ENCODE measurements at places on chromosomes 6 and 20.

DNA sequence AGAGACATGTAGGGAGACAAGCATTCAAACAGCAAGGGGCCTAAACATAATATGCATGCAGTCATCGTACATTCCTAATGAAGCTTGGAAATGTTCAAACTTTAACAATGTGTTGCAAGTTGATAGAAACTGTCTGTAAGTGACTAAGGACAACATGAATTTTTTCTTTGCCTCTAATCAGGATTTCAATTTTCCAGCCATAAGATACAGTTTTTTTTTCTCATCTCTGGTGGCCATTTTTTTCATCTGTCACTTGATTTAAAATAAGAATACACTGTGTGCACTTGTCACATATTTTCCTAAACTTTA lies 22.2 kb upstream of the MTRF1L start:
- no peak for DNase-seq

DNA sequence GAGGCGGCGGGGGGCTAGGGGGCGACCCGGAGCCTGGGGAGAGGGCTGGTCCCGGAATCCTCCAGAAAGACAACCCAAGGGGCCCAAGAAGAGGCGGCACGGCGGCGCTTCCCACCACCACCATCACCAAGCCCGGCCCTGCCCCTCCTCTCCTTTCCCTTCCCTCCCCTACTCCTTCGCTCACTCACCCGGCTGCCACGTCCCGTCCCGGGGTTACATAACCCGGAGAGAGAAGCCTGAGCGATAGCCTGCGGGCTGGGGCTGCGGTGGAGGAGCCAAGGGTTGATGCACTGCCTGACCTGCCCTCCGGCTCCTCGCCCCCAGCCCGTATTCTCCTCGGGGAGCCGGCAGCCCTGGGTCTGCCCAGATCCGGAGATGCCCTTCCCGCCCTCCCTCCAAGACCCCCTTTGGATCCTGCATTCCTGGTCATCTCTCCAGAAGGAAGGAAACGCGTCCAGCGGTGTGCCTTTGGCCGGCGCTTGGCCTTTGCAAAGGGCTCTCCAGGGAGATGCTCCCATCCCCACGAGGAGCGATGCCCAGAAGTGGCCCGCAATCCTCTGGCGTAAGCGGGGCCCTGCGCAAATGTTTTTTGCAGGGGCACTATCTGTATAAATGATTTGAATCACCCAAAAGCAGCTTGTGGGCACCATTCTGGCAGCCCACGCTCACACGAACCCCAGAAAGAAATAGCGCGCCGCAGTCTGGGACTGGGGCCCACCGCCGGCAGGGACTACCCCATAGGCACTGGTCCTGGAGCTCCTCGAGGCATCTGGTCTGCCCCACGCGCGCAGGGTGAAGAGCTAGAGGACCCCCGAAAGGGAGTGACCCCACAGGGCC lies 4.6 kb upstream of the CPXM1 start:
- no peak for DNase-seq

DNA sequence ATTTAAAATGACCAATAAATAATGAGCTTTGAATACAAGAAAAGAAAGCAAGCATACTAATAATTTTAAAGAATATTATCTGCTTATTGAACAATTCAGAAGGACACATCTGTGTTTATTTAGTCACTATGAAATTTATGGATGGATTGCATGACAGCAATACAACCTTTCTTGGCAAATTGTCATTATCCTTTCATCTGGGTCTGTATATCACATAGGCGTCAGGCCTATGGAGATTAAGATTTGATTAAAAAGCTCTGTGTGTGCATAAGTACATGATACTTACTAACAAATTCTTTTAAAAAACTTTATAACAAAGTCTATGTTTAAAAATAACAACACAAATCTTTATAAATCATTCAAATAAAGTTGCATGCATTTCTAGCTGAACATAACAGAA lies 1394.4 kb downstream of the KHDRBS2 start:
- no peak for DNase-seq

DNA sequence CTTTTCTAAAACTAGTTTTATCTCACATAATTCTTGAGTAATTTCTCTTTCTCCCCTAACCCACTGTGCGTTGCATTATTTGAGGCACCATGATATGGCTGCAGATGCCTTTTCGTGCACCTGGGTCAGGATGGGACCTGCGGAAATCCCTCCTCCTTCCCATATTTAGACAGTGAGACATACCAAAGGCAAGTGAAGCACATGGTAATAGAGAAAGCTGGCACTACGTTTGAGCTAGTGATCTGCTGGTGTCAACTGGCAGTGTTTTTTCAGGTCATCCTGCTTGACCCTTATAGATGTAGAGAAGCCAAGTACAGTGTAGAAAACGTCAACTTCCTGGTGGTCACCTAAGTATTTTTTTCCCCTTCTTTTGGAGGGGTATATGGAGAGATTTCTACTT lies 71.7 kb downstream of the FOXO3 start:
- no peak for DNase-seq

- no peak for DNase-seq
Observed at GRCh38 chr20:41350408-41350962, 9.9 kb downstream of the LPIN3 start.

DNA sequence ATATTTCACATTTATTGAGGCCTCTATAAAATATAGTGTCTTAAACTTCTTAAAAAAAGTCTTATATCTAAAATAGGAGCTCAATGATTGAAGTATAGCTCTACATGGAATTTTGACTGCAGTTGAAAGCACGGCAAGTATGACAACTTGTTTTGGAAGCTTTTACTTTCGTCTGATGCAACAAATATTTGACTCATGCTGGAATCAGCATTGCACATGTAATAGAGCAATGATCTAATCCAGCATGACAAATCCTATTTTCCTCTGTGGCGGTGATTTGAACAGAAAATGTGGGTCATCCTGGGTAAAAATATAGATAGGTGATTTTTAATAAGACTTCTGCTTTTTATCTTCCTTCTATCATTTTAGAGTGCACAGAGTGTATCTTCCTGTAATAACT lies 111.6 kb downstream of the TINAG start:
- no peak for DNase-seq

DNA sequence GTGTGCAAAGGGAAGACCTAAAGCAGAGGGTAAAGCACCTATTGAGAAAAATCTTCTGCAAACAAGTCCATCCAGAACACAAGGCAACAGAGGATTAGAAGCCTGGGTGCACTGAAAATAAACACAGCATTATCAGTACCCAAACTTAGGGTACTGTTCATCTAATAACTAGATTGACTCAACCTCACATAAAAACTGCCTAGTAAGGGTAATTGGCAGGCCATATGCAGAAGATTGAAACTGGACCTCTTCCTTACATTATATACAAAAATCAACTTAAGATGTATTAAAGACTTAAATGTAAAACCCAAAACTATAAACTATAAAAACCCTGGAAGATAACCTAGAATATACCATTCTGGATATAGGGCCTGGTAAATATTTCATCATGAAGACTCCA lies 91.2 kb upstream of the SIRPG start:
- no peak for DNase-seq

GRCh38 chr6:83226517-83226916 lies 33.4 kb downstream of the RWDD2A start:
- no peak for DNase-seq

- no peak for DNase-seq
Observed at GRCh38 chr6:112188906-112189305, 65.5 kb downstream of the LAMA4 start.

DNA sequence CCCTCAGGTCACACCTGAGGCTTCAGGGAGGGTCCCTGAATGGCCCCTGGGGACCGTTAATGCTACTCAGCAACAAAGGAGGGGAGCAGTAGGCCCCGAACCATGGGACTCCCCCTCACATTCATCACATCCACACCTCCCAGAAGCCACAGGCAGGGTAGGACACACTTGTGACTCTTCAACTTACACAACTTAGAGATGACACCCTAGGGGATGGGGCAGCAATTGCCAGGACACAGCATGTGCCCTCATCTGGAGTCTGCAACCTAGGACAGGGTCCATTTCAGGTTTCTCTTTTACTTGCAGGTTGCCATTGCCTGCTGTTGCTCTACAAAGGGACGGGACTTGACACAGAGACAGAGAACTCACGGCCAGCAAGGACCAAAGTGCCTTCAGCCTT lies 770 bp downstream of the ULBP3 start:
- DNase-seq: no peak

DNA sequence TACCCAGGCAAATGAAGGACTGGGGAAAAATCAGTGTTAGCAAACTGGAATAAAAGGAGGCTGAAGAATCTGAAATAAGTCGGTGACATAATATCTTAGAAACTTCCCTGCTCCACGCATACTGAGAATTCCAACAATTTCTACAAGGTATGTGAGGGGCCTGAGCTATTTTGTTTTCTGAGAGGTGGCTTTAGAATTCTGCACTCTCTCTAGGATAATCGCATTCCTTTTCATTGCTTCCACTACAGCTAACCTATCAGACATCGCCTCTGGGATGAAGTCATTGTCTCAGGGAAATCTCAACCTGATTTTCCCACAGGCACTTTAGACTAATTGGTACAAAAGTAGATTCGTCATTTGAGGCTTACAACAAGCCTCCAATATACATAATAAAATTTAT lies 740.8 kb downstream of the PHF3 start:
- DNase-seq: no peak

DNA sequence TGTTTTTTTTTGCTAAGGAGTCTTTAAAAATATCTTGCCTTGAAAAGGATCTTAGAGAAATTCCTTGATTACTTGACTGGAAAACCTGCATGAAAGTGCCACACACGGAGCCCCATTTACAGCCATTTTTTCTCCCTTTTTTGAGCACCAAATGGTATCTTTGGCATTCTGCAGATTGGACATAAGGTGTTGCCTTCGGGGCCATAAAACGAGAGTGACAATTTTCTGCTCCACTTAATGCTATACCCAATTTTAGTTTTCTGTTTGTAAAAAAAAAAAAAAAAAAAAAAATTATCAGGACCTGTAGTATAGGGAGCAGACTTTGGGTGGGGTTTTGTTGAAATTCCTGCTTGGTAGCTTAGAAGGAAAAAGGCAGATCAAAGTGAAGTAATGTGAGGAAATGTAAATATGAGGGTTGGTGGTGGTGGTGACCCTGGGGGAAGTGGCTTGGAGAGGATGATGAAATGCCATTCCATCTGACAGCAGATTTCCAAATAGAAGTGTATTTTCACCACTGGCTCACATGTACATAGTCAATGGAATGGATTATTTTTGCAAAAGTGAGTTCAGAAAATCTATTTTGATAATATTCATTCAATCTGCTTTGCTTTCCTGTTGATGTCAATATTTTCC lies 212.1 kb upstream of the SOX4 start:
- no peak for DNase-seq

DNA sequence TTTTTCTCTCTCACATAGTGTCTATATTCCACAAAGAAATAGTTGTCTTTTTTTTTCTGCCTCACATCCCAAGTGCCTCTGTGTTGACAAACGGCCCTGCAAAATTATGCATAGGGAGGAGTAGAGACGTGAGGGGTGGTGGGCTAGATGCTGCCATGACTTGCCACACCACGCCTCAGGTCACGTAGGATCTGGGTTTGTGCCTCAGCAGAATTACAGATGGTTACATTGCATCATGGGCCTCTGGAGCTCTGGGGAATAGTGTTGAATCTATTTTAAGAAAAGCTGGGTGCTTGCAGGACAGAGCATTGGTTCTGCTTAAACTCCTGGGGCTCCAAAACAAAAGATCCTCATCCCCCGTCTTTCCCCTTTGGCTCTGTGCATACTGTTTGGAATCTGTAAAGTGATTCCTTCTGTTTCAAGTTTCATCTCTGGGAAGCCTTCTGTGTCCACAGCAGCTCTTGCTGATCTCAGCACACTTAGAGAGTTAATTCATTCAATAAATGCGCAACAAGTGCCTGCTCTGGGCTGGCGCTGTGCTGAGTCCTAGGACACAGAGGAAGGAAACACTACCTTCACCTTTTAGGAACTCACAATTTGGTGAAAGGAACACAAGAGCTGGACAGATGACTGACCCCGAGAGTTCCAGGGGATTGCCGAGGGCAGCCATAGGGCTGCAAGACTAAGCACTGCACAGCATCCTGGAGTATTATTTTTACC lies 2.4 kb downstream of the FANCE start:
- DNase-seq: no peak

DNA sequence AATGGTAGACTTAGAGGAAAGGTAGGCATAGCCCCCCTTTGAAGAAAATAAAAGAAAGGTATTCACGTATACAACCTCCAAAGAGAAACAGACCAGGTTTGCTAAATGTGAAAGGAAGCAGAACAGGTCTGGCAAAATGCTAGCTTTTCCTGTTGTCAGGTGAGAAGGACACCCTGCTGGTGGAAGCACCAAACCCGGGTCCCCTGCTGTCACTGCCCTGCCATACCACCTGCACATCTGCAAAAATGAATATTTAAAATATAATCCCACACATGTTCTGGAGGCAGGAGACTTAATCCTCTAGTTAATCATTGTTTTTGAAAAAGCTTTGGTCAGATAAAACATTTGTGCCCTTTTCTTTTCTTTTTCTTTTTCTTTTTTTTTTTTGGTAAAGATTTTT lies 48.9 kb upstream of the OLIG3 start:
- DNase-seq: no peak

DNA sequence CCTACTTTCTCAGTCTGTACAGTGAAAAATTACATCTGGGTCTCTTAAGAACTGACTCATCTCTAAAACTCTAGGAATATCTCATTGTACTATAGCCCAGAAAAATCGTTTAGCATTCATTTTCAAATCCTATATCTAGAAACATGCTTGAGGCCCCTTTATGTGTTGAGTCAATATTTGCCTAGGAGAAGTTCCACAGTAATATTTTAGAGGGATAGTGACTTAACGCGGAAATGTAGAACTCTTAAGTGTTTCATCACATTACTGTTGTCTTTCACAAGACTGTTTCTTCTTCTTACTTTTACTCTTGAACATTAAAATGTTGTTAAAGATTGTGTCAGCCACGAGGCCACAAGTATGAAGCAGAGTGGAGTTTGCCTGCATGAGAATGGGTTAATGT lies 23.0 kb upstream of the MYLIP start:
- DNase-seq: no peak

- DNase-seq: no peak
Observed at GRCh38 chr6:139030228-139030963, 1.9 kb downstream of the ABRACL start.

GRCh38 chr6:14190929-14191224 lies 73.3 kb downstream of the CD83 start:
- no peak for DNase-seq

DNA sequence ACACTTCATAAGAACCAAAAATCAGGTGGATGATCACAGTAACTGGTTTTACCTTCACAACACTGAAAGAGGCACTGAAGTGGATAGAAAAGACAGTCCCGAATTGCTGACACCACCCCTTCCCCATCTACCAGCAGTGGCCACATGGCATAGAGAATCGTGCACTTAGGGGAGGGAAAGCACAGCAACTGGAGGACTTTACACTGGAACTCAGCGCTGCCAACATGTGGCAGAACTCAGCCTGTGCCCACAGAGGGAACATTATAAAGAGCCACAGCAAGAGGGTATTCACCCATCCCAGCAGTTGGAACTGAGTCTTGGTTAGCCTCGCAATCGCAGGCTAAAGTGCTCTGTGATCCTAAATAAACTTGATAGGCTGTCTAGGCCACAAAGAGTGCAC lies 6.5 kb upstream of the KIAA1586 start:
- no peak for DNase-seq

GRCh38 chr6:11485271-11485670 lies 52.3 kb upstream of the TMEM170B start:
- DNase-seq: no peak

- DNase-seq: no peak
Observed at GRCh38 chr6:163679753-163680152, 265.2 kb downstream of the QKI start.

- no peak for DNase-seq
Observed at GRCh38 chr6:99603421-99604165, 3.0 kb upstream of the PRDM13 start.

- DNase-seq: no peak
Observed at GRCh38 chr20:37836926-37837325, 66.0 kb upstream of the VSTM2L start.

- DNase-seq: no peak
Observed at GRCh38 chr6:52603000-52603795, 26.3 kb upstream of the TRAM2 start.

Data from right renal pelvis (tissue), 4 donors.